ENCODE measurements at places on chromosomes 2 and 18.

DNA sequence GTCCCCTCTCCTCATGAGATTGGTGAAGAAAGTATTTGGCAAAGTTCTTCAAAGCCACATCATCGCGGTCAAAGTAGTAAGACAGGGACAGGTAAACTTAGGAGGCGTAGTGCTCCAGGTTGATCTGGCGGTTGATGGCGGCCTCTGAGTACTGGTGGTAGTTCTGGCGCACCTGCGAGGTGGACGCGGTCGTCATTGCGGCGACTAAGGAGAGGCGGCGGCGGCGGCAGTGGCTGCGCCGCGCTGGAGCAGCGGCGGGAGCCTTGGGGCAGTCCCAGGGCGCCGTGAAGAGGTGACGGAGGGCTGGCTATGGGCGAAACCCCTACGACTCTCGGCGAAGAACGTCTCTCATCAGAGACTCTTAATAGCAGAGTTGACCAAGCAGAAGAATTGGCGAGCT is 107.2 kb upstream of the UBE2E3 start:
- no peak for DNase-seq

DNA sequence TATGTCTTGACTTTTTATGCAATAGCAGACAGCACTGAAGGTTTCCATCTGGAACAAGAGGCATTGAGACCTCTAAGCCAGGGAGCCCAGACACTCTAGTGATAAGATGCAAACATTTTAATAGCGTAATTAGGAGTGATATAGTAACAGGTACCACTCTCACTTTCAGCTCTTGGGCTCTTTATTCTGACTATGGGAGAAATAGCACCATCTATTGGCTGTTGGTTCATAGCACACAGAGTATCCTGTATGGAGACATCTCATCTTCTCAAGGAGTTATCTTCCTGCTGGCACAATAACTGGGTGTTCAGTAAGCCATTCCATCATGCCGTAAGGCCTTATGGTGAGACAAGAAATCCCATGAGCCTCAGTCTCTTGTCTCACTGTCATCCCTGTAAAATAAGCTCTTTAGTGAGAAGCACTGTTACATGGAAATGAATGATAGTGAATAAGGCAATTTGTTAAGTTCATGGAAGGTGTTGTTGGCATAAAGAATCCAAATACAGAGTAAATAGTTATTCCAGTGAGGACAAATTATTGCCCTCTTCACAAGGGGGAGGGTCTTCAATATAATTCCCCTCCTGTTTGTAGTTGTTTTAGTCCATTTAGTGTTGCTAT is 48.3 kb downstream of the THUMPD2 start:
- peak; percentile 35 for DNase-seq

GRCh38 chr2:237092920-237093781 is 7.5 kb downstream of the COPS8 start:
- DNase-seq: peak; percentile 80

GRCh38 chr2:171320208-171320621 is 113.6 kb downstream of the METTL8 start:
- no peak for DNase-seq

DNA sequence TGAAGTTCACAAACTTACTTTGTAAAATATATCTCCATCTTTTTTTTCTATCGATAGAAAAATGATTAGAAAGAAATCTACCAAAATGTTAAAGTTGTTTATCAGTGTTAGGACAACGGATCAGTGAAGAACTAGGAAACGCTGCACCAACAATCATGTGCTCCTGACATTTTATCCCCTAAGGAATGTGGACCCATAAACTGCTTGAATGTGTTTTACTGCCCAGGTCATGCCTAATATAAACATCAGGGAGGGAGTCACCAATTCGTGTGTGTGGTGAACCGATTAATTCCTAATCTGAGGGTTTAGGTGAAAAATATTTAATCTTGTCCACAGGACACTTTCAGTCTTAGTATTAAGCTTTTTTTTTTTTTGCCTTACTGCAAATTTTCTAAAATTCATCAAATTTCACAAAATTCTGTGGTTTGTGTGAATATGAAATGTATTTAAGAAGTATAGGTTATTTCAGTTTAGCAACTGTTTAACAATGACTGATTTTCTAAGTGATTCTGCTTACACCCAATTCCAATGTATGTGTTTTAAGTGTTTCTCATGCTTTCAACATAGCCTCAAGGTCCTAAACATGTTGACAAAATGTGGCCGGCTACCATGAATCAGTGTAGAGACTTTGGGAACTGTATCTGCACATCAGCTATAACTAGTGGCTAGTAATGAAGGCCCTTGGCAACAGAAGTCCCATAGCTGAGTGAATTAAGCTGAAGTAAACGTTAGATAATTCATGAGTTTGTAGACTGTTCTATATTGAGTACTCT is 11.1 kb upstream of the KIDINS220 start:
- no peak for DNase-seq

DNA sequence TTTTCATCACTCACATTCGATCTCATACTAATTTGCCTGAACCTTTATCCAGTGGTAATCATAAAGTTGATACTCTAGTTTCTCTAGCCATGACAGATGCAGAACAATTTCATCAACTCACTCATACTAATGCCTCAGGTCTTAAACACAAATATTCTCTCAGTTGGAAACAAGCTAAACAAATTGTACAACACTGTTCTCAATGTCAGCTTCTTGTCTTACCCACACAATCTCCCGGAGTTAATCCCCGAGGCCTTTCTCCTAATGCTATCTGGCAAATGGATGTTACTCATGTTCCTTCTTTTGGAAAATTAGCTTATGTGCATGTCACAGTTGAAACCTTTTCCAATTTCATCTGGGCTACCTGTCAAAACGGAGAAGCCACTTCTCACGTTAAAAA is 11.5 kb upstream of the CNOT11 start:
- no peak for DNase-seq

Data from astrocyte of the spinal cord (primary cell).